ENCODE measurements at places on chromosomes 7 and 10. TPM values are rescaled to one million over a fixed set of nuclear protein-coding genes. Genes with fewer than 3 reads are reported as not detected.

GRCh38 chr7:47937711-47938573 is 10.3 kb downstream of the PKD1L1 start:
- no peaks in the 10 kb centered on the region for H3K36me3 ChIP-seq
- peak overlapping the region; percentile 68 for H3K27ac ChIP-seq
- peaks cover 28% of the 10 kb centered on the region for H3K4me1 ChIP-seq
- DNase-seq, result peak; percentile 31
- H3K4me3 ChIP-seq, result peak overlapping the region; percentile 9
- no peaks in the 10 kb centered on the region for H3K27me3 ChIP-seq

GRCh38 chr7:102883098-102883860 is 29.5 kb upstream of the LRRC17 start:
- H3K4me3 ChIP-seq, result no peak overlapping the region
- H3K27ac ChIP-seq, result no peak overlapping the region
- H3K36me3 ChIP-seq, result no peaks in the 10 kb centered on the region
- no peak for DNase-seq
- H3K4me1 ChIP-seq, result no peaks in the 10 kb centered on the region
- no peaks in the 10 kb centered on the region for H3K27me3 ChIP-seq

DNA sequence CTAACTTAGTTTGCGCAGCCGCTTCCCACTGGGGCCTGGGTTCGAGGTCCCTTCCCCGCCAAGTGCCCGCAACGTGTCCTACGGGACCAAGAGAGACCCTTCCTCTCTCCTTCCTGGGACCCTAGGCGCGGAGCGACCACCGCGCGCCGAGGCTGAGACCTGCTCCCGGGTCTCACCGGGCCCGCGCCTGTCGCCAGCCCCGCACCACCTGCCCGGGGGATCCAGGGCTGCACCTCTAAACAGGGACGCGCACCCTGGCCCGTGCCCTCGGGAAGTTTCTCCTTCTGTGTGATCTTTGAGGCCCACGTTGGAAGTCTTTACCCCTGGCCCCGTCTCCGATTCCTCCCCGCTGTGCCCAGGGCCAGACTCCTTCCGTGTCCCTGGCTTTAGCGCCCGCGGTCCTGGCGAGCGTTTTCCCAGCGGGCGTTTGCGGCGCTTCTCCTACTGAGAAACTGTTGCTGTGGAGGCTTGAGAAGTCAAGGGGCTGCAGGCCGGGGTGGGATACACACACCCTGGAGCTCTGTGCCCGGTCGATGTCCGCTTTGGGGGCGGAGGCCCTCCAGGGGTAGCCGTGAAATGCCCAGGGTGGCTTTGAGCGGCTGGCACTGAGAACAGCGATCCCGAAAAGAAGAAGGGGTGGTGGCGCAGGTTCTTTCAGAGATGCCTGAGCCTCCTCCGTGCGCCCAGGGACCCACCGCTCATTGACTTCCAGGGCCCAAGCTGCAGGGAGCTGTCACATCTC is 575 bp downstream of the PLPP4 start:
- H3K27ac ChIP-seq, result no peak overlapping the region
- H3K4me1 ChIP-seq, result no peaks in the 10 kb centered on the region
- H3K4me3 ChIP-seq, result no peak overlapping the region
- peaks cover 5% of the 10 kb centered on the region for H3K27me3 ChIP-seq
- DNase-seq, result no peak
- no peaks in the 10 kb centered on the region for H3K36me3 ChIP-seq

The OR2A42 gene
- total RNA-seq, result not detected

- H3K4me1 ChIP-seq, result no peaks in the 10 kb centered on the region
- H3K27me3 ChIP-seq, result no peaks in the 10 kb centered on the region
- DNase-seq, result no peak
- no peak overlapping the region for H3K27ac ChIP-seq
- H3K4me3 ChIP-seq, result no peak overlapping the region
Observed at GRCh38 chr7:4849390-4849789, 12.4 kb downstream of the PAPOLB start.
